Right ventricle myocardium superior (tissue), 1 donor: ENCODE measurements at places on chromosomes 4 and X.

GRCh38 chr4:189049682-189050081 is 891.0 kb upstream of the FRG1 start:
- no peak for DNase-seq

GRCh38 chr4:109826719-109827118 is 1.1 kb upstream of the RRH start:
- DNase-seq, result no peak

DNA sequence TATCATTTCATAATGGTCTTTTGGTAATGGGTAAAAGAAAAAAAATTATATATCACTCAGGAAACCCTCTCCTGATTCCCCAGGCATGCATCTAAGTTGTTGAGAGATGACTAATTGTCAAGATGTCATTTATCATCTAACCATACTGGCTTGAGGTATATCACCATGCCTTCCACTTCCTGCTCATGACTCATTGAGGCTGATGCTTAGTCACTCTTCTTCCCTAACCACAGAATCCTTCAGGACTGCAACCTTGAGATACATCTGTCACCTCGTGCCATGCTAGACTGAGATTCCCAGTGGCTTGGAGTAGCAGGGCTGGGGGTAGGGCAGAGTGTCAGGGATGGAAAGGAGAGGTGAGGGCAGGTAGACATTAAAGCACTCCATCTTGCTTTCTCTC is 782.5 kb upstream of the INTU start:
- no peak for DNase-seq

- DNase-seq, result no peak
Observed at GRCh38 chr4:24968992-24969391, 56.1 kb upstream of the CCDC149 start.
